Sigmoid colon (tissue), 7 donors: ENCODE measurements at places on chromosomes 6 and 20. TPM values are rescaled to one million over a fixed set of nuclear protein-coding genes. Genes with fewer than 3 reads are reported as not detected.
A peak's percentile ranks its signal among the peaks of the same experiment; 100 is the strongest.

LGSN gene
- total RNA-seq: not detected

ADGRB3 gene
- 10.7 TPM for total RNA-seq

VSX1 gene
- not detected for total RNA-seq

RAB5IF gene
- 79.3 TPM for total RNA-seq

RSPH3 gene
- 8.1 TPM for total RNA-seq

MYO6 gene
- total RNA-seq: 14.1 TPM

- no peak for DNase-seq
Observed at GRCh38 chr6:97703661-97704060, 420.6 kb upstream of the MMS22L start.

- no peak for DNase-seq
Observed at GRCh38 chr6:114085211-114085610, 114.3 kb upstream of the HDAC2 start.

DNA sequence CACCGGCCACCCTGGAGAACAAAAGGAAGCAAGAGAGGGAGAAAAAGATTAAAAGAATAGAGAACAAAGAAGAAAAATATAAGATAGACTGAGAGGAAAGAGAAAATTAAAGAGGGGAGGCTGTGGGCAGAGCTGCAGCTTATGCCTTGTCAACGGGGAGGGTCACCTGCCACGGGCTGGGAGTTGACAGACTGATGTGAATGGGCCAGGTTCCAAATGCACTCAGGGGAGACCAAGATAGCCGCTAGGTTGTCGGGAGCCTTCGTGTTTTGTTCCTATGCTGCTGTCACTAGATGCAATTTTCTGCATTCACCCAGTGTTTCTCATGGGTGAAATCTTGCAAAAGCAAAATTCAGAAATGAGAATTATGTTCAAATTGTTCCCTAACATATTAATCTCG, 119.6 kb upstream of the MTHFD1L start:
- no peak for DNase-seq

- DNase-seq: no peak
Observed at GRCh38 chr6:99362678-99363268, 13.3 kb upstream of the FAXC start.

DNA sequence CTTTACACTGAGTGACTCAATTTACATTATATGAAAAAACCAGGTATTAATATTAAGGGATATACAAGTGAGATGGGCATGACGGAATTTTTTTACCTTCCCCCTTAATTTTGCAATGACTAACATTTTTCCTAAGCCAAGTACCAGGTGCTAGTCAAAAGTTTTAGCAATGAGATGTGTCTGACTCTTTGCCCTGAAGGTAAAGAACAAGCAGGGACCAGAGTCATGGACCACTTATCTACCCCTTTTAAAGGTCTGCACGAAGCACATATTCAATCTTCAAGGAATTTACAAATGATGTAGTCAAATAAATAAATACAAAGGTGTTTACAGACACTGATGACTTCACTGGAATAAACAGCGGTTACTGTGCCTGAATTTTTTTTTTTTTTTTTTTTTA, 1.4 kb downstream of the GLO1 start:
- DNase-seq: no peak

- no peak for DNase-seq
Observed at GRCh38 chr20:20872428-20872827, 160.0 kb upstream of the RALGAPA2 start.

DNA sequence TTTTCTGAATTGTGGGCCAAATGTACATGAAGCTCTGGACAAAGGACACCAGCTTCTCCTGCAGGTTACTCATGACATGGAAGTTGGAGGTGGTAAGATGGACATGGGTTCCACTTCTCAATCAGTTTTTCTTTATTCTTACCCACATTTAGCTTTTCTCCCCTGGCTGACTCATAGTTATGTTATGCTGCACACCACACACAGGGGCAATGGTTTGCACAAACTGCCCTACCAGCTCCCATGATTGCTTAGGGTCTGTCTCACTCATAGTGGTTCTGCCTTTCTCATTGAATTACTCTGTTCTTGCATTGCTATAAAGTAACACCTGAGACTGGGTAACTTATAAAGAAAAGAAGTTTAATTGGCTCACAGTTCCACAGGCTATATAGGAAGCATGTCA, 4.5 kb upstream of the CD109 start:
- no peak for DNase-seq

GRCh38 chr6:93418033-93418407, 1.3 kb downstream of the EPHA7 start:
- DNase-seq: no peak

DNA sequence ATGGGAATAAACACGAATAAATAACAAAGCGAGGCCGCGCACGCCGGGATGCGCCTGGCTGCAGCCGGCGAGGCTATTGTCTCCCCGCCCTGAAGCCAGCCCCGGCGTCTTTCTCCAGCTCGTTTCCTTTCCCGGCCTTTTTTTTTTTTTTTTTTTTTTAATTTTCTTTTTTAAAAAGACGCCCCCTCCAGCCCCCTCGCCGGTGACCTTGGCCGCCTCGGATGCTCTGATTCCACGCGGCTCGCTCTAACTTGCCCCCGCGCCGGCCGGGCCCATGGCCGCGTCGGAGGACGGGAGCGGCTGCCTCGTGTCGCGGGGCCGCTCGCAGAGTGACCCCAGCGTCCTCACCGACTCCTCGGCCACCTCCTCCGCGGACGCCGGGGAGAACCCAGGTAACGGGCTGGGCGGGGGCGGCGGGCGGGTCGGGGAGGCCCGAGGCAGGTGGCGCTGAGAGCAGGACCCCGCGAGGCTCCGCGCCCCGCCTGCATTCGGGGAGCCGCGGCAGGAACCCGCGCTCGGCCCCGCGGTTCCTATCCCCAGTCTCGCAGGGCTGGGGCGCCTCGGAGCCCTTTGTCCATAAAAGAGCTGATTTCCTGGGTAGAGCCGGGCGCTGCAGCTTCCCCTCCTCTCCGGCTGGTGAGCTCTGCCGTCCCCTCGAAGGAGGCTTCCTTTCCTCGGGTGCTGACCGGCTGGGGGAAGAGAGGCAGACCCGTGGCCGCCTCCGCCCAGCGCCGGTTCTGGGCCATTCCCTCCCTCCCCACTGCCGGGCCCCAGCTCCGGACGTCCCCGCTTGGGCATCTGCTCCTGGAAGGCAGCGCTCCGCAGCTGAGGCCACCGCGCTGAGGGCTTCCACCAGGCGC, 631 bp downstream of the PHACTR3 start:
- no peak for DNase-seq

GRCh38 chr20:48745330-48745729, 82.5 kb downstream of the PREX1 start:
- DNase-seq: no peak

DNA sequence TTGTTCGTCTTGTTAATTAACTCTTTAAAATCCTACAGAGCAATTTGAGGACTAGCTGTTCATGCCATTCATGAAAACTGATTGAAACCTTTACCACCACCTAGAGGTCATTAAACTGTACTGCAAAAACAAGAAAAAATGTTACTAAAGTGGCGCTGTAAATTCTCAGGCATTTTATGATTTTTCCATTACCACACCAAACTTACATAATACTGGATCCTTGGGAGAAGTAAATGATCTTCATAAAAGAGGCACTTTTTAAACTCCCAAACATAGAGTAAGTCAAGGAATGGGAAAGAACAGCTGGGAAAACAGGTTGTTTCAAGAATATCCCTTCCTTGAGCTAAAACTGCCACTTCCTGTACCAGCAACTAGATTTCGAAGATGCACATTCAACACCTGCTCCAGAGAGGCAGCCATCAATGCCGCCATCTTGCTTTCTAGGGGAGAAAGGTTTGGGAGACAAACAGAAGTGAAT, 54.3 kb downstream of the MYLIP start:
- DNase-seq: no peak

- no peak for DNase-seq
Observed at GRCh38 chr6:39884696-39885095, 49.6 kb downstream of the MOCS1 start.

DNA sequence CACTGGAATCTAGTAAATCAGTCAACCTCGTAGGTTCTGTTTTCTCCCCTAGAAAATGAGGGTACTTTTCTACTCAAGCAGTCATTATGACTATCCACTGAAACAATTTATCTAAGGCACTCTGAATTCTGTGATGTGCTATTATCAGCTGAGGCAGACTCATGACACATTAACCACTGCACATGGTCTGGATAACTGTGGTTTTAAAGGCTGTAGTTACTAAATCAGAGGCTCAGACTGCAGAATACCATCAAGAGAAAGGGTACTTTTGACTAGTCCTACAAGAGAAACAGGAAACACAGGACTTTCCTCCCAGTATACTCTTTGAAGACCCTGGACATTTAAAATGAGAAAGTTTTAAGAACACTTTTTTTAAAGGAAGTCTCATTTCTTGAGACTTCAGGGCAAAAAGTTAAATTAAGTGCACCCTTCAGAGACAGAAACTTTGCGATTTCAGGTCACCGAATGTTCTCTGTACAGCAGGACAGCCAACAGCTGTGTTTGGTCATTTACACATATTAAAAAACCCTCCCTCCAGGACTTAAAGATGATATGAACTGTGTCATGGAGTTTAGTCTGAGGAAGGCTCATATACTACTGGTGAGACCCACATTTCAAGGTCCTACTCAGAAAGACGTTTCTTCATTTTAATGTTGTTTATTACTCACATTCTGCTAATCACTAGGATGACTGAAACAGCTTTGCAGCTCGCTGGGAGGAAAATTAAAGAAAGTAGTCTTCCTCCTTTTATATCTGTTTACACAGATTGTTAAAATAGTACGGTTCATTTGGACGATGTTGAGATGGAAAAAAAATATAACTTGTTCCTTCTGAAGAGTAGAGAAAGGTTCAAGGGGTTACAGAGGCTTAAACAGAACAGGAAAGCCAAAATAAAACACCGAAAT, 19.9 kb downstream of the ATXN1 start:
- no peak for DNase-seq

DNA sequence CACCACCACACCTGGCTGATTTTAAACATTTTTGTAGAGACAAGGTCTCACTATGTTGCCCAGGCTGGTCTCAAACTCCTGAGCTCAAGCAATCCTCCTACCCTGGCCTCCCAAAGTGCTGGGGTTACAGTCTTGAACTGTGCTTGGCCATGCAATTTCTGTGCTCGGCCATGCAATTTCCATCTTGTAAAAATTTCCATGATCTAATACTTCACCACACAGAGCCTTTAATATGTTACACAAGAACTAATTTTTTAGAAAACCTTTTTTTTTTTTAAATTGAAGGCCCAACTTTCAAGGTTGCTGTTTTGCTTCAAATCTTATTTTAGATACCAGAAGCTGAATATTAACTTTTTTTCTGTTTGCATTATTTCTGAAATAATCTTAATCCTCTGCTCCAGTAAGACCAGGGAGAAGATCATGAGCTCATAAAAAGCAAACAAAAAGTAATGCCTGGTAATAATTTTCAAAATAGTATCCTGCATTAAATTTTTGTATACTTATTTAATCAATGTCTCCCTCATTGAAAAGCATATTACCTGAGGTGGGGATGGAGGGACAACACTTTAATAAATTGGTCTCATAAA, 38.1 kb upstream of the ARMC2 start:
- DNase-seq: no peak

DNA sequence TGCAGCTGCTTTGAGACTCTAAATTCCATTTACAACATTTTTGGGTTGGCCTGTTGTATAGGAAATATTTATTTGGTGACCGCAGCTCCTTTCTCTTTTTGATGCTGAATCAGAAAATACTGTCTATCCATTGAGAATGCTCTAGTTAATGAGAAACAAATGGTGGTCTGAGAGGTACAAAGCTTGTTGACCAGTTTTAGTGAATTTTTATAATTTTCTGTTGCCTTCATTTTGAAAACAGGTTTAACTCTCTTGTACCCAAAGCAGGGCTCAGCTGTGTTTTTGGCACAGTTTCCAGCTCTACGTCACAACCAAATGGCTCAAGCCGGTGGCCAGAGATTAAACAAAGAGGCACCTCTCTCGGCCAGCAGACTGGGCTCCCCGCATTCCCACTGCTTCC, 113.2 kb downstream of the FNDC1 start:
- no peak for DNase-seq

- DNase-seq: no peak
Observed at GRCh38 chr6:7200598-7201443, 93.1 kb downstream of the RREB1 start.

GRCh38 chr6:39181826-39182225, 47.4 kb downstream of the KCNK5 start:
- peak; percentile 6 for DNase-seq

DNA sequence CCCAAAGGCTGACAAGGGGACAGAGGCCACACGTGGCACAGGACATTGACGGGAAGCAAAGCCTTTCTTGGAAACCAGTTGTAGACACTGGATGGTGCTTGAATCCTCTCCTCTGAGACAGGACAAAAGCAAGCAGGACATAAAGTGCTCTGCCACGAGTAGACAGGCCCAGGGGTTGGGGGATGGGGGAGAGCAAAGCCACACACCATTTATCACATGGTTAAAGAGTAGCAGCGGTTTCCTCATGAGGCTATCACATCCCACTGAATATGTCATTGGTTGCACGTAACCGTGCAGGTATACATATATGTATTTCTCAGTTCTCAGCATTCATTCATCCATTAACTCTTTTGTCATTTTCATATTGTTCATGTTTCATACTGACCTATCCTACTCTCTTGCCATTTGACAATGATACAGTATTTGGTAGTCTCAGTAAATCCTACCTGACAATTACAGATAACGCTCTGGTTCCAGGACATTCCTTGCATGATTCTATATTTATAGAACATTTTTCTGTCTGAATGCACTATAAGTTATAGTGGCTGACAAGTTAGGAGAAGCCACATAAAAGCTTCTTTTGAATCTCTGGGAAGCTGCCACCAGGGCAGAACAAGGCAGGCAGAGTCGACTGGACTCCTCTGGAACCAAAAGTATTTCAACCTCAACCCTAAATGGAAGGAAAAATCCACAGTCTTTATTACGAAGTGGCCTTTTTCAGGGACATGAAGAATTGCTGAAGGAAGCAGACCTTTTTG, 23.5 kb downstream of the METTL24 start:
- peak; percentile 79 for DNase-seq

DNA sequence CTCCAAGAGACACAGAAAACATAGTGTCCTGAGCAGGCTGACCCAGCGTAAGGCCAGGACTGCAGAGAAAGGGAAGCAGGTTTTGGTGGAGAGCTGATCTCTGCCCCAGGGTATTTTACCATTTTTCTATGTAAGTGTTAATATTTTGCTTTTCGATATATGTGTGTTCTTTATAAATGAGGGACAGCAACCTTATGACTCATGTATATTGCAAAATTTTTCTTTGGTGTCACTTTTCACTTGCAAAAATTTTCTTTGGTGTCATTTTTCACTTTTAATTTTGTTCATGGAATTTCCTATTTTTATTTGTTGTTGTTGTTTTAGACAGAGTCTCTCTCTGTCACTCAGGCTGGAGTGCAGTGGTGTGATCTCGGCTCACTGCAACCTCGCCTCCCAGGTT, 34.6 kb upstream of the PXDC1 start:
- DNase-seq: no peak

- no peak for DNase-seq
Observed at GRCh38 chr6:153677522-153677921, 361.5 kb upstream of the OPRM1 start.

GRCh38 chr6:165618241-165618640, 44.8 kb downstream of the PDE10A start:
- DNase-seq: no peak

DNA sequence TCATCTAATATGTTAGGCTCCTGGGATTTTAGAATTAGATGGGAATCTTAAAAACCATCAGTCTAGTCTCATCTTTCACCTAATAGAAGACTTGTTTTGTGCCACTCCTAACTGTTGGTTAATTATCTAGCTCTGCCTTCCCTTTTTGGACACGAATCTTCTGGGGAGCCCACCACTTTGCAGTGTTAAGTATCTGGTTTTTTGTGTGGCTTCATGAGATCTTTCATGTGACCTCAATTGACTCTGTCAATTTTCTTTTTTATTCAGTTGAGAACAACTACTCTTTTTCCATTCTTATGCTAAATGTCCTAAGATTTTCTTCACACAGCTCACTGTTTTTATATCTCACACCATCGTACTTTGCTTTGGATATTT, 16.9 kb downstream of the TBPL1 start:
- DNase-seq: no peak
